ENCODE measurements at places on chromosomes 3 and 15.

DNA sequence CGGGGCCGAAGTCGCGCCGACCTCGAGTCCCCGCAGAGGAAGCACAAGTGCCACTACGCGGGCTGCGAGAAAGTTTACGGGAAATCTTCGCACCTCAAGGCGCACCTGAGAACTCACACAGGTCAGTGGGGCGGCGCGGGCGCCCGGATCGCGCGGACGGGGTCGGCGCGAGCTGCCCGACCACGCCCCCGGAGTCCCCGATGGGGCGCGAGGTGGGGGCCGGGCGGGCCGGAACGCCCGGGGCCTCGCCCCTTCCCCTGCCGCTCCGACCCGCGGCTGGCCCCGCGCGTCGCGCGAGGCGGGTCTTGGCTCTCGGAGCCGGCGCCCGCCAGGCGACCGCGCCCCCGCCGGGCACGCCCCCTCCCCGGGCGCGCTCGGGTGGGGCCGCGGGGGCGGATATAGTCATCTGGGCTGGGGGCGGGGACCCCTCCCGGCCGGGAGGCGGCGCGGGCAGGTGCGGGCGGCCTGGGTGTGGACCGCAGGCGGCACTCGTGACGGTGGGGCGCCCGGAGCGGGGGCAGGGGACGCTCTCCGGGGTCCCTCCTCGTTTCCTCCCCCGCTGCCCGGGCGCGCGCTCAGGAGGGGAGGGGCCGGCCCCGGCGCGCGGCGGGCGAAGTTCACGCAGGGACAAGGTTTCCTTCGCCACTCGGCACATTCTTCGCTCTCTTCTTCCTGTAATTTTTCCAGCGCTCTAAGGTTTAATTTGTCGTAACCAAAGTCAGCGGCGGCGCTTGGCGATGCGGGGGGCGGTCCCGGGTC, 1.2 kb downstream of the KLF13 start:
- DNase-seq, result no peak

GRCh38 chr3:46278816-46279672, 36.8 kb downstream of the CCR3 start:
- DNase-seq, result no peak

GRCh38 chr15:57100136-57100539, 181.7 kb downstream of the TCF12 start:
- no peak for DNase-seq

GRCh38 chr3:114504941-114505628, 211.3 kb downstream of the TIGIT start:
- DNase-seq, result peak; percentile 68

- DNase-seq, result no peak
Measured at GRCh38 chr3:65210026-65210814, 522.4 kb upstream of the ADAMTS9 start.

GRCh38 chr3:112635674-112636073, 5.3 kb downstream of the CCDC80 start:
- peak; percentile 54 for DNase-seq

DNA sequence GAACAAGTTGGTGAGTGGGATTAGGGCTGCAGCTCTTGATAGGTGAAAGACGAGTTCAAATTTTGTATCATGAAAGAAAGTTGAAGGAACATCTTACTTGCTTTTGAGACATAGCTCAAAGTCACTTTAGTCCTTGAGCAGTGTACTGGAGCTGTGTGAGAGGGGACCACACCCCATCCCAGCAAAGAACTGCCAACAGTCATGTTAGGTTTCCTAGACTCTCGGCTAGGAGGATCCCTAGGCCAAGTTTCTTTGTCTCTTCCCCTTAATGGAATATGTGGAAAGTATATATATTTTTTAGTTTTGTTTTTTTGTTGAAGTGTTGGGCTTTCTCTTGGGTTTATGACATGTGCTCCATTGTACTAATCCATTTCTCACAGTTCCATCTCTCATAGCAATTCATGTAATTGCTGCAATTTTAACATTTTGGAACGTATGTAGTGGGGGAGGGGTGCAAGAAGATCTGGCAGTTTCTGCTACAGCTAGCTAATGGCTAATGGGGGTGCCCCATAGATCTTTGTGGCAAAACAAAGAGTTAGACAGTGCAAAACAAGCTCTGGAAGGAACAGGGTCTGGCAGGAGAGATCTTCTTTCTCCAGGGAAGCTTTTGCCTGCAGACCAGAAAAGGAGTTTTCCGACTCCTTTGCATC, 25.1 kb downstream of the TLNRD1 start:
- DNase-seq, result no peak

DNA sequence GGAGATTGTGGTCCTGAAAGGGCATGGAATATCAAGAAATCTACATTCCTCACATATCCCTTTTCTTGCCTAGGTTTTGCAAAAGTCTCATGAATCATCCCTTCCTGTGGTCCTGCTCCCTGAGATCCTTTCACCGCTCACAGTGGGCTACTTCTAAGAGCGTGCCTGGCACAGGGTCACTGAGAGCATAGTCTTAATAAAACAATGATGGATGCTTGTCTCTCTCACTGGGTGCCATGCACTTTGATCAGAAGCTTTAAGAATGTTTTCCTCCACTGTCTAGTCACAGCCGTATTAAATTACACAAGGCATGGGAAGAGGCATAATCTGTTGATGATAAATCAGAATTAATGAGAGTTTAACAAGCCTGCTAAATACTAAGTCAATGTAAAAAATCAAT, 269.7 kb upstream of the ATP10A start:
- no peak for DNase-seq

DNA sequence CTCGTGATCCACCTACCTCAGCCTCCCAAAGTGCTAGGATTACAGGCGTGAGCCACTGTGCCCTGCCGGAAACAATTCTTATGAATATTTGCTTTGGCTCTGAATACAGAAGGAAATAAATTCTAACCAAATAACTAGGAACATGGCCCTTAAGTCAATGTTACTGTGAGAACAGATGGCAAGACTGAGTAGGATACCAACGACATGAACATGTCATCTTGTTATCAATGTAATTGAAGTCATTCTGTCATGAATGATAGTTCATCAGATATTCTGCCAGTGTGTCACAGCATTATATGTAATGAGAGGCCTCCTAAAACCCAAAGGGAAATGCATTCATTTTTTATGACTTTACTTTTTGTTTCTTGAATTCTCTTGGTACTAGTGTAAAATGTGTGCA, 548.8 kb downstream of the MCTP2 start:
- no peak for DNase-seq

DNA sequence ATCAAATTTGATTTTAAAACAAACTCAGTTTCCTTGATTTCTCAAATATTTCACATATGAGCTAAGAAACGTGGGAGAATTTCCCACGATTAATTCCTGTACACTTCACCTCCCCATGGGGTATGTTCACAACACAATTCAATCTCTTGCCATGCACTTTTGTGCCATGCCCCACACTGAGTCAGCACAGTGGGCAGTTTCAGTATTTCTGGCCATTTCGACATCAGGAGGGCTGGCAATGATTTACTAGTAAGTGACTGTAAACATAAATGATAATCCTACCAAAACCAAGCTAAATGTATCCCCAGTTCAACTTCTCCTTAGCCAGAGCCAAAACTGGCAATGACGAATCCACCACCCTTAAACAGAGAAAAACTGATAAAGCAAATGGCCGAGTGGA, 293.6 kb downstream of the FGF12 start:
- DNase-seq, result peak; percentile 71

GRCh38 chr3:15496341-15496664, 25.2 kb downstream of the COLQ start:
- no peak for DNase-seq

DNA sequence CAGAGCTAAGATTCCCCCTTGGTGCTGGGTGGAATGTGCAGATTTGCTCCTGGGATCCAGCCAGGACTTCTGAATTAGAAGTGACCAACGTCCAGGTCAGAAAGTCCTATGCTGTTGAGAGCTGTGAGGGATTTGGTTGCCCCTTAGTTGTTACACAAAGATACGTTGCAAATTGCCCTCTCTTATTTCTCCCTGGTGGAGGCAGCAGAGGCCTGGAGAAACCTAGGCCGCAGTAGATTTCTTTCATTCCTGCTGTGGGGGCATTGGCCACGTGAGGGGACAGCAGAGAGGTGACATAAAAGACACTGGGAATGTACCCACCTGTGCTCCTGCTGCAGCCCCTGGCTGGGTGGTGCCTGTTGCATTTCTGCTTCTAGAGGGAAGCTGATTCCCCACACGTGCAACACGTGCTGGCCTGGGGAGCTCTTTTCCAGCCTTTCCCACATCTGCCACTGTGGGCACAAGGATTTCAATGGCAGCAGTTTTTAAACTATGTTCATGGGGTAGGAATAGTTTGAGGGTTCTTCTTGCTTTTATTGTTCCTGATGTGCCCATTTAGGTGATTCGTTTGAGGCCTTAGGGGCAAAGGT, 65.7 kb downstream of the SYNM start:
- DNase-seq, result no peak

GRCh38 chr3:170780955-170781354, 89.0 kb downstream of the RPL22L1 start:
- DNase-seq, result no peak

DNA sequence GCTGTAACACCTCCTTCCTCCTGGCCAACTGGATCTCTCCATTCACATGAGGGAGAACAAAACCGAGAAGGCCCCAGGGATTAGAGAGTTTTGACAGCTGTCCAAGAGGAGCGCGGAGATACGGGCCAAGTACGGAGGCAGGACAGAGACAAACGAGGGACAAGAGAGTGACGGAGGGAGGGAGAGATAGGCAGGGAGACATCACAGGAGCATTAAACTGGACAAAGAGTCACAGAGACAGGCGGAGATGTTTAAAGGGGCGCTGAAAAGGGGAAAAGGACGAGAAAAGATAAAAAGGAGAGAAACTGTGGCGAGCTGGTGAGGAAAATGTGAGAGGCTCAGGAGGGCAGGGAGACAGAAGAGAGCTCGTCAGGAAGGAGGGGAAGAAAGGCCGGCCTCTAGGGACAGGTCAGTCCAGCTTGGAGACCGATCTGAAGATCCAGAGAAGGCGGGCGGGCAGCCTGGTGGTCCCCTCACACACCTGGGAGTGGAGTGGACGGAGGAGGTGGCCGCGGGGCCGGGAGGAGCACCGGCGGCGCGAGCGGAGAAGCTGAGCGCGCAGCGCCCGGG, 40.5 kb upstream of the ROPN1 start:
- no peak for DNase-seq

DNA sequence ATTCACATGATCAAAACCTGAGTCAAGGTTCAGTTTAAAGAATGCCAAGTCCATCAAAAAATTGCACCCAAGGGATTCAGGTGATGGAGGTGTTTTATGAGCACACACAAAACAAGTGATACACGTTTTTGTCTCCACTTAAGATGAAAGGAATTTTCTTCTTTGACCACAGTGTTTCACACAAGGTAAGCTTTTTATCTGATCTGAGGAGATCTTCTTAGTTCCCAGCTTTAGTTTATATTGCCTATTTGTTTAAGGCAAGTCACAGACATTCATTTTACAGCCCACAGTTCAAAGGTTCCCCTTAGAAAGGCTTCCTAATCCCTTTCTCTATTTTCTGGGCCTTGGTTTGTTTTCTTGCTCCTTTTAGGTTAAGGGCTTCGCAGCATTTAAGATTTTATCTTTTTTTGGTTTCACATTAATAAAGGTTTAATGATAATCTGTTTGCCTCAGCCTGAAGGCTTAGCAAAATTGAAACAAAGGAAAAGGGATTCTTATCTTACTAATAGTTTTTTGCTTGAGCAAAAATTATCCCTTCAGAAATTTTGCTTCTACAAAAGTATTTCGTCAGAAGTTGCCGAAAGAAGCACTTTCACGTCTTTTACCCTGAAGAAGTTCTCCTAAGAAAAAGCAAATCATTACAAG, 420.5 kb upstream of the NAALADL2 start:
- no peak for DNase-seq

- DNase-seq, result no peak
Measured at GRCh38 chr3:29026286-29026685, 254.6 kb upstream of the RBMS3 start.

DNA sequence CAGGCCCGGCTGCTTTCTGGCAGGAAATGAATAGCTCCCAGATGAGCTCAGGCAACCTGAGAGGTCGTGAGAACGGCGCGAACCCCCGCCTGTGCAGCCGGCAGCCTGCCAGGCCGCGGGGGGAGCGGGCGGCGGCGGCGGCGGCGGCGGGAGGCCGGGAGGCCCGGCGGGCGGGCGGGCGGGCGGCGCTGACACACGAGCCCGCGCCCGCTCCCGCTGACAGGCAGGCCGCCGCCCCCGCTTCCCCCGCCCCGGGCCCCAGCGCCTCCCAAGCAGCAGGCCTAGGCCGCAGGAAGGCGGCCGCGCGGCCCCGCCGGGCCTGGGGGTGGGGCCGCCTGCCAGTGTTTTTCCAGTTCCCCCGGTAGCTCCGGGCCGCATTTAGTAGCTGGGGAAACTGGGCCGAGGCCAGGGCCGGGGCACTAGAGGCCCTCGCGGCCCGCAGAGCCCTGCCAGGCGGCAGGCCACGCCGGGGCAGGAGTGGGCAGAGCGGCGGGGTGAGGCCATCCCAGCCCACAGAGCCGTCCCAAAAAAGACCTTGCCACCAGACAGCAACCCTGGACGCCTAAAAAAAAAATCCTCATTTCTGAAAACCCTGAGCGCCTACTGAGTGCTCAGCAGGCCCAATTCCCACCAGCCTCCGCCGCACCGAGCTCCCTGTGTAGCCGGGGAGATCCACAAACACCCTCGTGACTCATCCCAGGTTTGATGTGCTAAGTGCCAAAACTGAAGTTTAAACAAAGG, 5.6 kb downstream of the HES1 start:
- peak; percentile 88 for DNase-seq

- DNase-seq, result no peak
Measured at GRCh38 chr15:70030851-70031250, 66.9 kb downstream of the TLE3 start.

- DNase-seq, result peak; percentile 94
Measured at GRCh38 chr3:56467108-56467507, 1.2 kb downstream of the ERC2 start.

DNA sequence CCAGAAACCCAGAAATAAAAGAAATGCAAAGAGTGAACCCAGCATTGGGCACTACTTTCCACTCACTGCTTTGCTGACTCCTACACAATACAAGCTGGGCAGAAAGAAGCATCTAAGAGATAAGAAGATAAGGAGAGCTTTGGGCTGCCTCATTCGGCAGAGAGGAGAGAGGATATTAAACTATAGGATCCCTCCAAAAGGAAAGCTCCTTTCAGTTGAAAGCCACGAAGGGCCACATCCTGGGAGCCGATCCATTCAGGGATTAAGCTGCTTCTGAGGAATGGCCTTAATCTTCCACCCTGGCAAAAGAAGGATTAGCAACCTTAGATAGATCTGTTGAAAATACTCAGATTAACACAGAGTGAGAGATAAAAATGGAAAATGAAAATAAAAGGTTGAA, 274.9 kb upstream of the PPP2R3A start:
- no peak for DNase-seq

- DNase-seq, result no peak
Measured at GRCh38 chr15:49372366-49372765, 50.7 kb upstream of the FGF7 start.

DNA sequence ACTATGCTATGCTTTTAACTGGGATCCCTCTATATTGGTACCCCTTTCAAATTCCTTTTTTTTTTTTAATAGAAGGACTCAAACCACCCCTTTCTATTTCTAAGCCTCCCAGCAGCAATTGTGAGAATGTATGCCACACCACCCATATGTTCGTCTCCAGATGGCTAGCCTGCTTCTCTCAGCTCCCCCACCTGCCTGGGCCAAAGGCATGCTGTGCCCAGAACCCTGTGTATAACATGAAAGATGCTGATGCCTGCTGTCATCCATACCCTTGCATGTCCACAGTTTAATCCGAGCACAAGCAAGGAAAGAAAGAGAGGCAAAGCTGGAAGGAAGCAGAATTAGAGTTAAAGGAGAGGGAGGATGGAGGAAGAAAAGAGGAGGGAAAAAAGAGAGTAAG, 159.5 kb upstream of the CNTN6 start:
- no peak for DNase-seq

GRCh38 chr3:186815435-186815834, 9.2 kb upstream of the RFC4 start:
- peak; percentile 6 for DNase-seq

GRCh38 chr3:71271596-71271995, 311.9 kb downstream of the FOXP1 start:
- DNase-seq, result no peak
